Stimulated activated CD4-positive, alpha-beta T cell treated with anti-CD3 and anti-CD28 coated beads, Interleukin-12 subunit alpha, Interleukin-12 subunit beta, amount 100 ng/mL, for 4 hours (primary cell): ENCODE measurements at places on chromosomes 4 and X.
A peak's percentile ranks its signal among the peaks of the same experiment; 100 is the strongest.

- DNase-seq, result peak; percentile 73
Measured at GRCh38 chrX:24150051-24150790, 692 bp downstream of the ZFX start.

GRCh38 chr4:90099812-90100211, 27.4 kb upstream of the CCSER1 start:
- no peak for DNase-seq

DNA sequence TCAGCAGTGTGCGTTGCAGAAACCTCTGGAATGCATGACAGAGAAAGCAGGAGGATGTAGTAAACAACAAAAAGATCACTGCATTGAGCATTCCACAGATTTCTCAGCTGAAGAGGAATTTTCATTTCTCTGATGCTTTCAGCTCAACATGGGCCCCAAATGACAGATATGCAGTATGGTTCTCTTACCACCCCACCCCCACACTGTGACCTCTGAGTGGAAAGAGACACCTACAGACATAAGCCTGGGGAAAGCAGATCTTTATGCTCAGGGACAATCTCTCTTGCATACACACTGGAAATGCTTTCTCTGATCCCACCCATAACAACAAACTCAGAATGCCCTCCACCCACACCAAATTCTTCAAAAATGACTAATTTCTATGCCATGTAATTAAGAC, 983.7 kb upstream of the LCORL start:
- DNase-seq, result no peak

- no peak for DNase-seq
Measured at GRCh38 chrX:108417257-108417656, 21.0 kb downstream of the COL4A6 start.

- DNase-seq, result no peak
Measured at GRCh38 chrX:30414144-30414543, 105.0 kb upstream of the NR0B1 start.

DNA sequence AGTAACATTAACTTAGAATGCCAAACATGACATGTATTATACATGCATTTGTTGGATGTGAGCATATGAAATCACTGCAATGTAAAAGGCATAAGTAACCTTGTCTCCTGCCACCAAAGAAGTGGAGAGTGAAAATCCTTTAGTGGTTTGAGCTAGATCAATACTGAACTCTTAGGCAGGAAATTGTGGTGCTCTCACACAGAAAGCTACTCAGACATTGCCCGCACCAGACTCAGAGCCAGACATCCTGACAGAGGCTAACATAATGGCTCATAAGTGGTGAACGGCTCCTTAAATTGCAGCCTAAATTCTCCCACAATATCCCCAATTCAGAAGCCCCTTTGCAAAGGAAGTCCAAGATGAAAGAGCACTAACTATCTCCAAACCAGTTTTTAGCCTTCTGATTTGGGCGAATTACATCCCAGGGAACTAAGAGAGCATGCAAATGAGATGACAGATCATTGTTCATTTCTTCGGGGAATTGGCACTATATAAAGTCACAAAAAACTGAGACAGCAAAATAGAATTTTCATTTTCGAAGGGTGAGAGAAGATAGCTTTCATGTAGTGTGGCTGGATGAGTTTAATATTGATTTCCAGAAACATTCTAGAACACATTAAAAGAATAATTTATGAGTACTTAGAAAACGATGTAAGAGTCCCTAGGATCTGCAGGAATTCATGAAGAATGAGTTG, 233.6 kb upstream of the RPS6KA3 start:
- DNase-seq, result no peak

- DNase-seq, result no peak
Measured at GRCh38 chr4:125097729-125098128, 217.0 kb upstream of the FAT4 start.

DNA sequence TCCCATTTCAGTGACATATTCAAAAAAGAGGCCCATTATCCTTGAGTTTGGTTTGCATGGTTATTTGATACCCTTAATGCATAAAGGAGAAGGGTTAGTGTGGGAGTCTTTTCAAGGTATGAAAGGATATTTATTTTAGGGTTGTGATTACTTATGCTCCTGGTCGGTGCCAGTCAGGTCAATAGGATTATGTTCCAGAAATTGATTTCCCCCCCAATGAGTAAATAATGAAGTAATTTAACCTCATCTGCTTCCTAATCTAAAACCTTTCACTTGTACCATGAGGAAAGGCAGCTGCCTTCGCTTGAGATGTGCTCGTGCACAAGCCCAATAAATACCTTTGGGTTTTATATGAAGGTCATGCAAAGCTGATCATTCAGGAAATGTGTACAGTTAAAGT, 55.0 kb upstream of the NR0B1 start:
- no peak for DNase-seq

- DNase-seq, result no peak
Measured at GRCh38 chr4:104589264-104589868, 94.7 kb upstream of the CXXC4 start.

GRCh38 chr4:152352622-152353116, 183.2 kb downstream of the FBXW7 start:
- no peak for DNase-seq

DNA sequence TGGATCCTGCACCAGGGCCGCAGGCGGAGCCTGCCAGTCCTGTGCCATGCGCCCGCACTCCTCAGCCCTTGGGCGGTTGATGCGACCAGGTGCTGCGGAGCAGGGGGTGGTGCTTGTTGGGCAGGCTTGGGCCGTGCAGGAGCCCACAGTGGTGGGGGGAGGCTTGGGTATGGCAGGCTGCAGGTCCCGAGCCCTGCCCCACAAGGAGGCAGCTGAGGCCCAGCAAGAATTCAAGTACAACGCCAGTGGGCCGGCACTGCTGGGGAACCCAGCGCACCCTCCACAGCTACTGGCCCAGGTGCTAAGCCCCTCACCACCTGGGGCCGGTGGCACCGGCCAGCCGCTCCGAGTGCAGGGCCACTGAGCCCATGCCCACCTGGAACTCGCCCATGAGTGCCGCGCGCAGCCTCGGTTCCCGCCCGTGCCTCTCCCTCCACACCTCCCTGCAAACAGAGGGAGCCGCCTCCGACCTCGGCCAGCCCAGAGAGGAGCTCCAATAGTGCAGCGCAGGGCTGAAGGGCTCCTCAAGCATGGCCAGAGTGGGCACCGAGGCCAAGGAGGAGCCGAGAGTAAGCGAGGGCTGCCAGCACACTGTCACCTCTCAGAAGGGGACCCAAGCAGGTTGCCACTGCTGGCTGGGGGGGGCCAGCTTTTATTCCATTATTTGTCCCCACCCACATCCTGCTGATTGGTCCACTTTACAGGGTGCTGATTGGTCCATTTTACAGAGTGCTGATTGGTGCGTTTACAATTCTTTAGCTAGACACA, 339.0 kb upstream of the KLF3 start:
- DNase-seq, result no peak

GRCh38 chr4:24471486-24472160, 112.7 kb downstream of the DHX15 start:
- peak; percentile 5 for DNase-seq

DNA sequence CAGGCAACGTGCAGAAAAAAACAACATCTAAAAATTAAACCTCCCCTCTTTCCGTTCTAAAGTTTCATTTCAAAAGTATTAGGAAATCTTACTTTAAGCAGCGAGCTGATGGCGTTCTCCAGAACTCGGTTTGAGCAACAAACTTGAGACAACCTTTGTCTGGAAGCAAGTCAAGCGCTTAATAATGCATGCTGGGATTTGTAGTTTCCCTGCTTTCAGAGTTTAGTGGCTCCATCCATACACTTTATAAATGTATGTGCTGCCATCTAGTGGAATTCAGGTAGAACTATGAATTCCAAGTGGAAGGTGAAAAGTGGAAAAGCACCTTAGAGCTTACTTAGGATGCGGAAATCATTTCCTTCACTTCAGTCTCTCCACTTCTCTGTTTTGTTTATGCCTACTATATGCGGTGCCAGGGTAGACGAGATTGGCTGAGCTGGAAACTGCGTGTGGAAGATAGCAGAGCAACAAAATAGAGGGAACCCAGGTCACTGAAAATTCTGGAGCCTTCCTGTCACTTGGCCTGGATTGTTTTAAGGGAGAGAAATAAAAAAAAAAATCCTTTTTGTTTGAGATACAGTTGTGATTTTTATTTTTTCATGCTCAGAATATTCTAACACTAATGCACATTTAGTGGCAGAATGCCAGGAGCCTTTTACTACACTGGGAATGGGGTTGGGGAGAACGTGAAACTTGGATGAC, at the start of gene BDH2:
Gene BDH2, minus strand, starts transcription at position 144 of the 702 bp plus-strand sequence. CDS start 3,580 bp downstream, outside the sequence.
- DNase-seq, result no peak

DNA sequence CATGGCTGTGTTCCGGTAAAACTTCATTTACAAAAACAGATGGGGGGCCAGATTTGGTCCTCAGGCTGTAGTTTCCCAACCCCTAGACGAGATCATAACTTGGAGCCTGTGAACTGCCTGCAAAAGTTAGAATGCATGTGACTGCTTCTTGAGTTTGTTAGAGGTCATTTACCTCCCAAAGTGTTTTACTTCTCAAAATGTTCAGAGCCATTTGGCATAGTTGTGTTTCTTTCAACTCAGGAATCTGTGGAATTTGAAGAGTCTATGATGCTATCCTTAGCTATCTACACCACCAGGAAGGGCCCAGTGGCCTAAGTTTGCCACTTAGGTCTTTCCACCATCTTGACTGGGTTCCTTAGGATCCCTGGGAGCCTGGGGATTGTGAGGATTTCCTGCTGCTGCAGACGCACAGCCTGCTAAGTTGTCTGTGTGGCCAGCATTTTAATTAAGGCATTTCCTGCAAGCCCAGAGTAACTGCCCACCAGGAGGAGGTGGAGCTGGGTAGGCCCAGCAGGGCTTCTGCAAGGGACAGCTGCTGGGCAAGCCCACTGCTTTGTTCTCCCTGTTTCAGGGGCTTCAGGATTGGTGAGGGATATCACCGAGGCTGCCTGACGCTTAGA, 53.1 kb downstream of the CCNI start:
- no peak for DNase-seq

DNA sequence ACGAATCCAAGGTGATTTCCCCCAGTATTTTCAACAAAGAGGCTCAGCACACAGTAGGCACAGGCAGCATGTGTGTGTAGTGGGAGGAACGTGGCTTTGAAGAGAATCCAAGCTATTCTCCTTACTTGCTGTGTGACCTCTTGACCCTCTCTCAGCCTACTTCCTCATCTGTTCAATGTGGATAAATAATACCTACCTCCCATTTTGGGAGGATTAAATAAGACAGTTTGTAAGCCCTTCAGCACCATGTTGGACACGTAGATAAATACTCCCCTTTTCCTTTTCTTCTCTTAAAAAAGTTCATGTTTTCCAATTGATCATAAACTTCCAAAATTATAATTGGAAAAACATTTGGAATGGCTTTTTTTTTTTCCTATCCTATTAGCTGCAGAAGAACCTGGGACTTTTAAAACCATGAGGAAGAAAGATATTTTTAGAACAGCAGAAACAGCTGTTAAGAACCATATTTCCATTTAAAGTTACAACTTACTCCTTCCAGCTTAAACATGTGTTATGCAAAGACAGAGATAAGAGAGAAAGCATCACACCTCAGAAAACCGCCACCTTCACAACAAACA, 56.1 kb upstream of the TMEM131L start:
- no peak for DNase-seq

- DNase-seq, result no peak
Measured at GRCh38 chrX:50579955-50580354, 109.3 kb upstream of the DGKK start.

DNA sequence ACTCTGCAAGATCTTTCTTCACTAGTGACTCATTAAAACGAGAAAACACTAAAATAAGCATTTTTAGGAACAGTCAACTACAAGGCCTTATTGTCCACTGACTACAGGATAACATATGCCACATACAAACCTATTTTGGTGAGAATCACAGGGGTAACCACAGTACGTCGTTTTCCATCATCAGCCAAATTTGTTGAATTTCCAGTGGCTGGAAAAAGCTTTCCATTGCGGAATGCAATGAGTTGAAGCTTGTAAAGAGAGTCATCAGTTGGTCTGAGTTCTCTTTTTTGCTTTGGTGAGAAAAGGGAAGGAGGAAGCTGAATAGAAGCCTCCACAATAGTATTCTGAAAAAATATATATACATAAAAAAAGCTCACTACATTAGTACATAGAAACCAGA, 102.4 kb downstream of the ADGRA3 start:
- DNase-seq, result no peak

DNA sequence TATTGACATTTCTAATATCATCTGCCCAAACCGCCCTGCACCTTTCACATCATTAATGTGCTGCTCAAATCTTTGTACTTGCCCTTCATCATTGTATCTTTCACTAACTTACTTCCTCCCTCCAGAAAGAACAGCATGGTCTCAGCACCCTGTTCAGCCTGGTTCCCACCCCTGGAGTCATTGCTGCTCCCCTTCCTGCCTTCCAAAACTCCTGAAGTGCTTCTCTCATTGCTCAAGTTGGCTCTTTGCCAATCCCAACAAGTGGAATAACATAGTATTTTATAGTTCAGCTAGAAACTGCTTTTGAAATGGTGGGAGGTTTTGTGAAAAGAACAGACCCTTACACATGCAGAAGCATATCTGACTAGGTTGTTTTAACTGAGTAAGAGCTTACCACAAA, 14.0 kb upstream of the TTC29 start:
- no peak for DNase-seq

DNA sequence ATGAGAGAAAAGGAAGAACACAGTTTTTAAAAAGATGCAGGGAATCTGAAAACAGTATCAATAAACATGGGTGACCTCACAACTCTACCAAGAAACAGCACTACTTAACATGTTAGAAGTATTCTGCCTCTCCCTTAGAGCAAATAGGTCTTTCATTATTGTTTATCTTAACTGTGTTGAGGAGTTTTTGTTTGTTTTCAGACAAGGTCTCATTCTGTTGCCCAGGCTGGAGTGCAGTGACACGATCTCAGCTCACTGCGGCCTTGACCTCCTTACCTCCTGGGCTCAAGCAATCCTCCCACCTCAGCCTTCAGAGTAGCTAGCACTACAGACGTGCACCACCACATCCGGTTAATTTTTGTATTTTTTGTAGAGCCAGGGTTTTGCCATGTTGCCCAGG, 165.3 kb upstream of the PRDX4 start:
- DNase-seq, result no peak

DNA sequence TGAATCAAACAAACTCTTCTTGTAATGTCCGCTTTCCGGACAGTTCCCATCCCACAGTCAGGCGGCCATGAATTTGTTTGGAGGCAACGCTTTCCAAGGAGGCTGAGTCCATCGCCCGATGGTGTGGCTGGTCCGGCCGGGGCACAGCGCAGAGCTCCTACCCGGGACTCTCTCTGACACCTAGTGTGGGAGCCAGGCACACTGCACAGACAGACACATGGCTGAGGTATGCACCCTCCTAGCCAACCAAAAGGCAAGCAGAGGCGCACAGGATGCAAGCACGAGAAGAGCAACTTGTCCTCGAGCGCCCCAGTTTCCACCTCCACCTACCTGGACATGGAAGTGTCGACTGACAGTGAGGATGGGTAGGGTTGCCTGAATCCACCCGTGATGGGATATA, 87.5 kb downstream of the LEF1 start:
- DNase-seq, result no peak

DNA sequence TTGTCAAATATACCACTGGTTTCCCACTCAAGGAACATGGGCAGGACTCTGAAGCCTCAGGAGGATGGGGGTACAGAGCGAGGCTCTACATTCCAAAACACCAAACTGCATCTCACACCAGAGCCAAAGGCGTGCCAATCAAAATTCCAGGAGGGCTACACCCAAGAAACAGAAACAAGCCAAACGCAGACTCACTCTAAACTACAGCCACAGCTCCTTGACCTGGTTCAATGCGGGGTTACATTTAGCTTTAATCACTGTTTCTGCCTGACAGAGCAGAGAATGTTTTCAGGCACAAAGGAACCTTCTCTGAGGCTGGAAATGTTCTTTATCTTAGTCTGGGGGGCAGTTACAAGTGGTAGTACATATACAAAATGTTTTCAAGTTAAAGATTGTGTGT, 2121.5 kb upstream of the AGA start:
- no peak for DNase-seq

GRCh38 chr4:65600656-65601055, 69.6 kb downstream of the EPHA5 start:
- DNase-seq, result no peak
